ENCODE measurements at places on chromosomes 6 and 20.

DNA sequence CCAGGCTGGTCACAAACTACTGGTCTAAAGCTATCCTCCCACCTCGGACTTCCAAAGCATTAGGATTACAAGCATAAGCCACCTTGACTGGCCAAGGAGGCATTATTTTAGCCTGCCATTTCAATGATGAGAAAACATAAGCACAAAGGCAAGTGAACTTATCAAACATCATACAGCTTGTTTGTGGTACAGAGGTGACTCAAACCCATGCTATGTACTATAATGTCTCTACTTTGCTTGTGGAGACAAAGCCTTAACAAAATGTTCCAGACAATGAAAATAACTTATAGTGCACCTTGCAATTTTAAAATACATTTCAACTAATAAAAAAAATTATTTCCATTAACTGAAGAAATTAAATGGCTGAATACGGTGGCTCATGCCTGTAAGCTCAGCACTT is 26.2 kb downstream of the HDAC2 start:
- H3K4me3 ChIP-seq, result no peak overlapping the region
- H3K4me1 ChIP-seq, result no peaks in the 10 kb centered on the region
- no peak for DNase-seq
- H3K27me3 ChIP-seq, result no peaks in the 10 kb centered on the region

- no peaks in the 10 kb centered on the region for H3K4me1 ChIP-seq
- no peak overlapping the region for H3K4me3 ChIP-seq
- DNase-seq, result no peak
- no peaks in the 10 kb centered on the region for H3K27me3 ChIP-seq
- no peak overlapping the region for H3K27ac ChIP-seq
- H3K36me3 ChIP-seq, result no peaks in the 10 kb centered on the region
Observed at GRCh38 chr6:149128489-149129145, 188.9 kb upstream of the TAB2 start.

DNA sequence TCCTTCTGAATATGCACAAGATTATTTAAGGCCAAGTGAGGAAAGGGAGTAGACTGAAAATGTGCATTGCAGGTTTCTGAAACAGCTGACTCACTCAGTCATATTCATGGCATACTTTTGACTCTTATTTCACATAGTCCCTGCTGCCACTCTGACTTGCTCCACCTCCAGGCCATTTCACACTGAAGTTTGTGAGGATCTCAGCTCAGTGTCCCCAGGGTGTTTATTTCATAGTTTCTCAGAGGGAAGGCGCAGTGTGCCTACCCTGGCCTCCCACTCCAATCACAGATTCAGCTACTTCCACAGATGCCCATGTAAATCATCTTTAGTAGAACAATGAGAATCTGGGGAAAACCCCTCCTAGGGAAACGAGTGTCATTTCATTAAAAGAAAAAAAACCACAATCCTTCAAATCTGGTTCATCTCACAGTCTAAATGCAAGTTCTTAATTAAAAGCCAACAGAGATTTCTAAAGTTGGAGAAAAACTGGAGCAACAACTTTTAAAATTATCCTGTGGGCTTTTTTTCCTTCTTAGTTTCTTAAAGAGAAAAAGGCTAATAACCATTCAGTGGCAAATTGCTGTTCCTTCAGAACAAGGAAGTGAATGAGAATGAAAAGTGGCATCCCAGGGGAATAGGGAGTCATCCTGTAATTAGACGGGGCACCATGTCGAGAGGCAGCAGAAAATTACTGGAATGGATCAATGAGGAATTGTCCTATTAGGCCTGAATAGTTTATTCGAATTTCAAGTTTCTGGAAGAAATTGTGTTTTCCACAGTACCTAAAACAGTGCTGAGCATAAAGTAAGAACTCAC is 133.6 kb downstream of the TFAP2B start:
- no peak overlapping the region for H3K27ac ChIP-seq
- H3K4me1 ChIP-seq, result no peaks in the 10 kb centered on the region
- H3K4me3 ChIP-seq, result no peak overlapping the region

GRCh38 chr6:100664274-100665040 is 199.7 kb upstream of the SIM1 start:
- H3K27me3 ChIP-seq, result no peaks in the 10 kb centered on the region
- no peaks in the 10 kb centered on the region for H3K4me1 ChIP-seq
- no peak overlapping the region for H3K4me3 ChIP-seq

DNA sequence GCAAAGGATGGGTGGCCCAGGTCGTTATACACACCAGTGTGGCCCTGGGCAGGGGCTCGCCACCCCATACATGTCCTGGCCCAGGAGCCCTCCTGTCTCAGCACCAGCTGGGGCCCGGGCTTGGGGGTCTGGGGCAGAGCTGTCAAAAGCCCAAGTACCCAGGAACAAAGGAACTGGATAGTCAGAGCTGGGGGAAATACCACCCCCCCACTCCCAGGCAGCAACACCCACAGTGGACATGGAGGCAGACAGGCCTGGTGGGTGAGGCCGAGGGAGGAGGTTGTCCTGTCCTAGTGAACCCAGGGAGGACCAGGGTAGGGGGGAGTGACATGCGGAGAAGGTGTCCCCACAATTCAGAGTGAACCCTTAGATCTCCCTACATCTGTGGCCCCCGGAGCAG is 406.5 kb downstream of the CDH4 start:
- no peak overlapping the region for H3K27ac ChIP-seq
- H3K36me3 ChIP-seq, result no peaks in the 10 kb centered on the region
- no peaks in the 10 kb centered on the region for H3K4me1 ChIP-seq
- no peak for DNase-seq
- H3K27me3 ChIP-seq, result no peaks in the 10 kb centered on the region

GRCh38 chr6:26526928-26527327 is 11.2 kb upstream of the HMGN4 start:
- H3K27ac ChIP-seq, result no peak overlapping the region
- H3K27me3 ChIP-seq, result no peaks in the 10 kb centered on the region
- DNase-seq, result no peak
- H3K36me3 ChIP-seq, result no peaks in the 10 kb centered on the region
- peaks cover 15% of the 10 kb centered on the region for H3K4me1 ChIP-seq

All from vagina (tissue), 2 donors.